Osteoblast (primary cell): ENCODE measurements at places on chromosomes 5 and 9. TPM values are rescaled to one million over a fixed set of nuclear protein-coding genes. Genes with fewer than 3 reads are reported as not detected.

- H3K27me3 ChIP-seq, result no peaks in the 10 kb centered on the region
- no peak for DNase-seq
- H3K27ac ChIP-seq, result peak overlapping the region; percentile 13
- no peak overlapping the region for H3K4me3 ChIP-seq
- H3K36me3 ChIP-seq, result no peaks in the 10 kb centered on the region
- H3K4me1 ChIP-seq, result peaks cover 21% of the 10 kb centered on the region
Observed at GRCh38 chr5:159338118-159338517, 7.8 kb upstream of the IL12B start.

DNA sequence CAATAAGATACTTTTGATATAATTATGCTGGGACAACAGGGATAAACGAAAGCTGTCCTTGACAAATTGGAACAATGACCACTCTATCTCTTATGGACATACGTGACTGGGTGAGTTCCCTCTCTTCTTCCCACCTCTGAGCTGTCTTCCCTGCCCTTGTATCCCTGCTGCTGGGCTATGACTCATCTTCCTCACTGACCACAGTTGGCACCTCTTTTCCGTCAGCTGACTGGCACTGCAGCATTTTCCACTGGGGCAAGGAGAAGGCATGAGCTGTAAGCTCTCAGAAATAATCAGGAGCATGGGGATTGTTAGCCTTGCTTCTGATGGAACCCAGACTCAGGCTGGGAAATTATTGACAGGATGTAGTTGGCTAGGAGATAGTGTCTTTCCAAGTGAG lies 48.7 kb downstream of the PCSK1 start:
- H3K27ac ChIP-seq, result peak overlapping the region; percentile 18
- peaks cover 14% of the 10 kb centered on the region for H3K4me1 ChIP-seq
- no peaks in the 10 kb centered on the region for H3K27me3 ChIP-seq

- no peak overlapping the region for H3K4me3 ChIP-seq
- H3K36me3 ChIP-seq, result no peaks in the 10 kb centered on the region
- peaks cover 2% of the 10 kb centered on the region for H3K4me1 ChIP-seq
- no peak overlapping the region for H3K27ac ChIP-seq
- no peaks in the 10 kb centered on the region for H3K27me3 ChIP-seq
Observed at GRCh38 chr9:3954331-3955304, 345.2 kb downstream of the GLIS3 start.

- no peaks in the 10 kb centered on the region for H3K36me3 ChIP-seq
- H3K4me1 ChIP-seq, result peaks cover 18% of the 10 kb centered on the region
- no peak overlapping the region for H3K27ac ChIP-seq
- H3K4me3 ChIP-seq, result no peak overlapping the region
Observed at GRCh38 chr5:58405175-58405574, 54.7 kb downstream of the PLK2 start.

DNA sequence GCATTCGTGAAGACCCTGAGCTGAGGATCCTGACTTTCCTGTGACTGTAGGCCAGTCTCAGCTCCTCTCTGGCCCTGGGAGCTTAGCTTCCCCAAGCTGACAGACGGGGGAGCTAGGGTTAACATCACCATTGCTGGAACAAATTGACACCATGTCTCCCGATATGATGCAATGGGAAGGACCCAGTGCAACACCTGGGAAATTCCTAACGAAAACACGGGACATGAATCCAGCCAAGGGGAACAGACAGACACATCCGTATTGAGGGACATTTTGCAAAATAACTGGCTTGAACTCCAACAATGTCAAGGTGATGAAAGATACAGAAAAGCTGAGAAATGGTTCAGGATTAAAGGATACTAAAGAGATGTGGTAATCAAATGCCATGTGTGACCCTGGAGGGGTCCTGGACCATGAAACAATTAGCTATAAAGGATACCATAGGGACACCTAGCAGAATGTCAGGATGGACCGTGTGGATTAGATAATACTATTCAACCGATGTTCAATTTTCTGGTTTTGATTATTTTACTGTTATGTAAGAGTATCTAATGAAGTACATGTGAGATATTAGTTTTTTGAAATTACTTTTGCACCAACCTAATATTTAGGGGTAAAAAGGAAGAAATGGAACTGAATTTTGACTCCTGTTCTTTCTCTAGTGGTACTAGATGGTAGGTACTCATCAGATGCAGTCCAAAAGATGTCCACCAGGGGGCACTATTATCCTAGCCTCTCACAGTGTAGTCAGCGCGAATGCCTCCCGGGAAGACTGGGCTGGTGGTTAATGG lies 52.7 kb downstream of the NDST1 start:
- H3K27me3 ChIP-seq, result no peaks in the 10 kb centered on the region
- peaks cover 23% of the 10 kb centered on the region for H3K36me3 ChIP-seq
- no peak for DNase-seq
- no peak overlapping the region for H3K27ac ChIP-seq

The FRMD3 gene
- 0.36 TPM in 1 of 2 replicates, not detected in the other for total RNA-seq

The BSPRY gene
- total RNA-seq, result not detected in 2 replicates

The PCDHGA11 gene
- total RNA-seq, result 12.3 and 16.5 TPM in 2 replicates

The ABCA2 gene
- 19.4 and 20.3 TPM in 2 replicates for total RNA-seq
